Stimulated activated CD4-positive, alpha-beta T cell treated with anti-CD3 and anti-CD28 coated beads, Interleukin-4, amount 100 ng/mL, for 1 hour (primary cell): ENCODE measurements at places on chromosomes 1 and 21.

- DNase-seq = no peak
Measured at GRCh38 chr1:59150577-59151386, 146.1 kb upstream of the FGGY start.

- no peak for DNase-seq
Measured at GRCh38 chr1:51453010-51453409, 66.1 kb downstream of the EPS15 start.

DNA sequence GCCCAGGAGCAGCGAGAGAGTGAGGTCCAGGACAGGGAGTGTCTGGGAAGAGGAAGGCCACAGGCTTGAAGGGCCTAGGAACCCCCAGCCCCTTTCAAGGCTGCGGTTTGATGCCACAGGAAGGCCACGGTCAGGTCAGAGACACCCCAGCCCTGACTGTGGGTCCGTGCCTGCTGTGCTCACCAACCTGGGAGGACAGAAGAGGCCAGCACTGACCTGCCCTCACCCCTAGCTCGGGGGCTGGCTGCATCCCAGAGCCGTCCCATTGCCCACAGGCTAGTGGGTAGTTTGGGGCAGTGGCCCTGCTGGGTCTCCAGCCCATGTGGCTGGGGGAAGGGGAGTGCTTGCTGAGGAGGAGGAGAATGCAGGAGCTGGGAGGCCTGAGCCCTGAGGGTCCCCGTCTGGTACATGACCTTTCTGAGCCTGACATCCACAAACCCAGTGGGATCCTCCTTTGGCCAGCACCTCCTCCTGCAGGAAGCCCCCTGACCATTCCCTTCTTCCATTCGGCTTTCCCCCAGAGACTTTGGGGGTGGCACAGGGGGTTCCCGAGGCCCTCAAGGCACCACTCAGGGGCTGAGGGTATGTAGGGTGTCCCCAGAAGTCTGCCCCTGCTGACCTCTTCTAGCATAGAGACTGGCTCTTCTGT lies 54.3 kb downstream of the WNT9A start:
- DNase-seq = no peak

- DNase-seq = peak; percentile 18
Measured at GRCh38 chr1:20367116-20367585, 76.5 kb downstream of the VWA5B1 start.

DNA sequence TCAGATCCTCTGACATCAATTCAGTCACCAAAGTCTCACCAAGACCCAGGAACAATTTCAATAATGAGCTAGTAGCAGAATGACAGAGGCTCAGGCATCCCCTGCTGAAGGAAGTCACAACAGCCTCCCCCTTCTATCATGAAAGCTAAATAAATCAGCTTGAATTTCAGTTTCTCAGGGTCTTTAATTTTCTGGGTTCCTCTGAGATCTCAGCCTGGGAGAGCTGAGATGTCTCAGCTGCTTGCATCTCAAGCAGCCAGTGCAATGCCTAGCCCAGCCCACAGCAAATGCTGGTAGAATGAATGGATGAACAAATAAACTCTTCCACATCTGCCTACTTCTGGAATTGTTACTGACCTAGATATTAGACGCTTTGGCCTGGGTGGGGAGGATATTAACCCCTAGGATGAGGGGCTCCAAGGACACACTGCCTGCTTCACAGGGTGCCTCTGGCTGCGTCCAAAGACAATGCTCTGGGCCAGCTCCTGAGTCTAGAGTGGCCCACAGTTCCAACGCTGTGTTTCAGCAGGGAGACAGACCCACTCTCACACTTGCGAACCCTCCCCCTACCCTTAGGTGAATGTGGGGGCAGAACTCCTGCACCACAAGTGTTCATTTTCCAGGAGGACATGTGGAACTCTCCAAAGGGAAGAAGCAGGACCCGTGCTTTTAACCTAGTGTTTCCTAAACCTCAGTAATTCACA lies 11.2 kb upstream of the LORICRIN start:
- no peak for DNase-seq

- no peak for DNase-seq
Measured at GRCh38 chr1:183630748-183631147, 4.8 kb downstream of the ARPC5 start.

- no peak for DNase-seq
Measured at GRCh38 chr1:59445040-59445439, 148.1 kb downstream of the FGGY start.

- no peak for DNase-seq
Measured at GRCh38 chr1:20329793-20330542, 39.3 kb downstream of the VWA5B1 start.

GRCh38 chr21:46482225-46482845 lies 23.6 kb downstream of the DIP2A start:
- no peak for DNase-seq

- DNase-seq = no peak
Measured at GRCh38 chr1:15578921-15579682, 5.7 kb downstream of the AGMAT start.
